ENCODE measurements at places on chromosomes 6 and 20. TPM values are rescaled to one million over a fixed set of nuclear protein-coding genes. Genes with fewer than 3 reads are reported as not detected.

The OR2J3 gene
- not detected for total RNA-seq

The HINT3 gene
- total RNA-seq = 10.6 TPM

The SYNJ2 gene
- total RNA-seq = 45.5 TPM

The CPXM1 gene
- 2.2 TPM for total RNA-seq

The SOX4 gene
- total RNA-seq = 3.7 TPM

The CTAGE9 gene
- not detected for total RNA-seq

The HLA-DPB1 gene
- total RNA-seq = 1.8 TPM

The CCN5 gene
- total RNA-seq = 6.1 TPM

The HLA-DRA gene
- 0.73 TPM for total RNA-seq

The EBF4 gene
- 0.37 TPM for total RNA-seq

The TREM2 gene
- total RNA-seq = not detected

The PLCB4 gene
- 1.5 TPM for total RNA-seq

The GSTA2 gene
- total RNA-seq = not detected

The CCM2L gene
- total RNA-seq = not detected

The MATN4 gene
- under 0.01 TPM for total RNA-seq

The FOXS1 gene
- total RNA-seq = not detected

The TXLNB gene
- not detected for total RNA-seq

The HRH3 gene
- not detected for total RNA-seq

The ADGB gene
- total RNA-seq = not detected

The BPIFB1 gene
- total RNA-seq = not detected

The ISM1 gene
- total RNA-seq = 1.5 TPM

The OXT gene
- total RNA-seq = 0.39 TPM

The DNAH8 gene
- total RNA-seq = not detected

The CENPW gene
- total RNA-seq = 14.7 TPM

The KCNK16 gene
- total RNA-seq = not detected

The APOM gene
- total RNA-seq = 0.59 TPM

The TMEM170B gene
- total RNA-seq = 2.9 TPM

The CLDN20 gene
- total RNA-seq = not detected

The PTK6 gene
- total RNA-seq = under 0.01 TPM

The CFAP61 gene
- total RNA-seq = 0.39 TPM

The PDE7B gene
- 25.4 TPM for total RNA-seq

The KHDC1L gene
- not detected for total RNA-seq

The PARD6B gene
- 0.37 TPM for total RNA-seq

The CLVS2 gene
- total RNA-seq = under 0.01 TPM

The XKR7 gene
- total RNA-seq = not detected

The COL10A1 gene
- total RNA-seq = 6.6 TPM

The BIRC7 gene
- total RNA-seq = not detected

The HLA-DRB5 gene
- not detected for total RNA-seq

The GRM1 gene
- total RNA-seq = under 0.01 TPM

The PTK7 gene
- 30.3 TPM for total RNA-seq

The TSPO2 gene
- total RNA-seq = not detected

The BPIFB3 gene
- total RNA-seq = not detected

The FOXC1 gene
- total RNA-seq = 2.6 TPM

The NRSN1 gene
- not detected for total RNA-seq

The HLA-DQA2 gene
- total RNA-seq = not detected

The RSPH4A gene
- under 0.01 TPM for total RNA-seq

The LAMA2 gene
- 64.7 TPM for total RNA-seq

The BPIFA3 gene
- total RNA-seq = not detected

The HLA-DOA gene
- total RNA-seq = not detected

The ZNF318 gene
- total RNA-seq = 9.8 TPM

The GGT7 gene
- total RNA-seq = 8.8 TPM
